ENCODE measurements at places on chromosomes 6 and 20.

DNA sequence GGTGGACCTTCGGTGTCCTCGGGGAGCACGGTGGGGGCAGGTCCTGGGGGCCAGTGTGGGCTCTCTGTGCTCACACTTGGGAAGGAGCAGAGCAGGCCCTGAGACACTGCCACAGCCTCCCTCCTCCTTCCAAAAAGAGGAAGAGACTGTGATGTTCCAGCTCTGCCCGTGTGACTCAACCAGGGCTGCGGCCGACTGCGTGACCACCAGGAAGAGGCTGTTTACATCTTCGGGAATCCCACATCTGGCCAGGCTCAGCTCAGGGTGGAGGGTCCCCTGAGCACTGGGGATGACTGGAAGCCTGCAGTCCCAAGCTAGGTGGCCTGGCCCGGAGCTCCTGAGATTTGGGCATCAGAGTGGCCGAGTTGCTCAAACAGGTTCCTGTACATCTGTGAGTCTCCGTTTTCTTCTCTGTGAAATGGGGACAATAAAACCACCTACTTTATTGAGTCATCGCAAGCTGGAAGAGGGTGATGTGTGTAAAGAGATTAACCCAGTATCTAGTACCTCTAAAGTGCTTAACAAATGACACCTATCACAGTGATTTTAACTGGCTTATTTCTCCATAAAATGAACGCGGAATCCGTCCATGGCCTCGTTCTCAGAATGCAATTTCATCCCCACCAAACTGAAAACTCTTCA is 242.1 kb downstream of the DLL1 start:
- no peak for DNase-seq

- no peak for DNase-seq
Observed at GRCh38 chr20:62975251-62975760, 22.8 kb downstream of the SLC17A9 start.

DNA sequence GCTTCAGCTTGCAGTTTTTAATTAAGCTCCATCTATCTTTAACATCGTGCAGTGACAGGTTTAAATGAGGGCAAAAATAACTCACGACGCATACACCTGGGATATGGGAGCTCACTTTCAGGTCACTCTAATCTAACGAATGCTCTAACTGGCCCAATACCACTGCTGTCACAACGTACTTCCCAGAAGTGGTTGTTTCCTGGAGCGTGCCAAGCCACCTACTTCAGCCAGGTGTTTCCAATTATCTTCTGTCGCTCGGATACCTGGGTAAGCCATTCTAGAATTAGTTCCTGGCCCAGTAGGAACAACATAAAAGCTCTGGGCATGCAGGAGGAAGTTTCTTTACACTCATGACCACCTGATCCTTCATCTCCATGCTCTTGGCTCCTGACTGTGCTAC is 147.4 kb downstream of the FOXC1 start:
- no peak for DNase-seq

- no peak for DNase-seq
Observed at GRCh38 chr20:5766085-5766764, 16.0 kb downstream of the SHLD1 start.

DNA sequence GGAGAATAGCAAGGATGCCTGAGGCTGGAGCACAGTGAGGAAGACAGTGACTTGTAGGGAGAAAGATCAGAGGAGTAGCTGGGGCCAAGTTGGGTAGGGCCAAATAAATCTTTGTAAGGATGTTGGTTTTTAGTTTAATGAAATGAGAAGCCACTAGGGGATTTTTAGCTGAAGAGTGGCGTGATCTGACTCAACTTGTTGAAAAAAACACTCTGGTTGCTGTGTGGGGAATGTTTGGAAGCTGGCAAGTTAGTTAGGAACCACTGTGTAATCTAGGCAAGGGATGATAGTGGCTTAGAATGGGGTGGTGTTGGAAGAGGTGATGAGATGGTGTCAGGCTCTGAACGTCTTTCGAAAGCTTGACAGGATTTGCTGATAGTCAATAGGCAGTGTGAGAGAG is 176.1 kb upstream of the HDDC2 start:
- DNase-seq = no peak

GRCh38 chr6:39330476-39330875 is 8.0 kb upstream of the KCNK16 start:
- DNase-seq = no peak

DNA sequence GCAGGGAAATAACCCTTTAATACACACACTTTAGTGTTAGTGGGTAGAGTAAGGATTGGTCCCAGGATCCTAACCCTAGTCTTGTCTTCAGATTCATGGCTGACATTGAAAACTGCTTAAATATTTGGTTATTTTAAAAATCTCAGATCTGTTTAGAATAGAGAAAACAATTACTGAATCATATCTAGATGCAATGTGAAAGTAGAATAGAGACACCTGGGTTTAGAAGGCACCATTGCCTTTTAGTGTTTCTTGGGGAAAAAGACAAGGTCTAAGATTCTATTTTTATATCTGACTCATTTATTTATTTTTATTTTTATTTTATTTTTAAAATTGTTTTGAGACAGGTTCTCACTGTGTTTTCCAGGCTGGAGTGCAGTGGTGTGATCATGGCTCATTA is 6.0 kb downstream of the DDX43 start:
- DNase-seq = no peak

GRCh38 chr6:7505189-7505699 is 36.2 kb upstream of the DSP start:
- DNase-seq = no peak

DNA sequence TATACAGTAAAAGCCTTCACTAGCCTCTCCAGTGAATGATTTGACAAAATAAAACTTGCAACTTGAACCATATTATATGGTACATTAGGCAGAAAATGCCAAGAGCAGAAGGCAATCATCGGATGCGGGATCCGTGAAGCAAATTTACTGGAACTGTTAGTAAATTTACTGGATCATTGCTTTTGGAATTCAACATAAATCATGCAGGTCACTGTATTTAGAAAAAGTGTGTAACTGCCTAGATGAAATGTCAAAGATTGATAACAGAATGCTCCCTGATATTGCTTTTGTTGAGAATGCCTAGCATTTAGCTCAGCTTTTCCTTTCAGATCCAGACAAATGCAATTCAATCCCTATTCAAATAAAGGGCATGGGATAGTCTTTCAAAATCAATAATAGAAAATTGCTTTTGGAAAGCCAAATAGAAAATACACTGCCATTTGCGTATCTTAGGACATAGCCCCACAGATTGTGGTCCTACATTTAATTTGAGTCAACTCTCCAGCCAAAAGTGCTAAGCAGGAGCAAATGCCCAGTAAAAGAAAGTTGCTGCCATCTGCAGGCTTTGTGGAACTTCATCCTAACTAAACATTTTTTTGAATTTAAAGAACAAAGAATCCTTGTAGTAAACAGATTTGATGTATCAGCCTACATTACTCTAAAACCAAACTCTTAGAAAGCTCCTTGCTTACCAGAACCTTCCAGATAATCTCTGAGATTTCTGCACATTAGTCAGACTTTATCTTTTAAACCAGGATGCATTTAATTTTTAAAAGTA is 109.5 kb upstream of the HSF2 start:
- no peak for DNase-seq

DNA sequence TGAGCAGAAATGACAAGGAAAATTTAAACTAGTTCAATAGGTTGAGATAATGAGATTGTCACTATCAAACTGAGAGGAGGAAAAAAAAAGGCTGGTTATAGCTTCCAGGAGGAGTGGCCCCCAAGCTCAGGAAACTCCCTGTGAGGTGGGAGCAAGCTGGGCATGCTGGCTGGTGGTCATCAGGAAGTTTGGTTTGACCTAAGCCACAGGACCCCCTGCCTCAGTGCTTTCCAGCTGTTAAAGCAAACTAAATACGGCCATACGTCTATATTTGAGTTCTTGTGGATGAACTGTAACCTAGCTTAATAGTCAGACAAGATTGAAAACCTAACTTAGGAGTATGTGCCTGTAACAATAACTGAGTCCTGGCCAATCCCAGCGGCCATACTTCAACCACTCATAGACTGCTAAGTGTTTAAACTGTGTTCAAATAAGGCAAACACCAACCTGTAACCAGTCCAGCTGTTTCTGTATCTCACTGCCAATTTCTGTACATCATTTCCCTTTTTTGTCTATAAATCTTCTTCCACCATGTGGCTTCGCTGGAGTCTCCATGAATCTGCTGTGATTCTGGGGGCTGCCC is 24.6 kb upstream of the ZBTB24 start:
- DNase-seq = no peak

- DNase-seq = no peak
Observed at GRCh38 chr6:37221585-37222124, 35.9 kb upstream of the TBC1D22B start.

GRCh38 chr6:113258771-113259170 is 598.4 kb upstream of the MARCKS start:
- DNase-seq = no peak

- DNase-seq = no peak
Observed at GRCh38 chr6:106154326-106154725, 68.2 kb downstream of the PRDM1 start.

- DNase-seq = no peak
Observed at GRCh38 chr6:104686550-104687175, 173.1 kb downstream of the HACE1 start.

DNA sequence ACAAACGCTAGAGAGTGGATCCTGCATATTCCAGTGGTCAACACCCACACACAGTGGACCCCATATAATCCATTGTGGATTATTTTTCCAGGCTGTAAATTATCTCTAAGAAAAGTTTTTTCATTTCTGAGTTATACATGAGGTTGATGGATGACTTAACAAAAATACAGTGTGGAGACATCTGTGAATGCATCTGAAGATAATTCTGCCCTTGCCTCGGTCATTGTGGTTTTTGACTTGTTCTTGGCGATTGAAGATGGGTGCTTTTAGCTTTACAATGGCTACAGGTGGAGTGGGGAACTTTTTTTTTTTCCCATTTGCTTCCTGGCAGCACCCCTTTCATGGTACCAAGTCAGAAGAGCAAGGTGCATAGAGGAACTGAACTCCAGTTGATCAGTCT is 242.7 kb downstream of the MYLK4 start:
- no peak for DNase-seq

DNA sequence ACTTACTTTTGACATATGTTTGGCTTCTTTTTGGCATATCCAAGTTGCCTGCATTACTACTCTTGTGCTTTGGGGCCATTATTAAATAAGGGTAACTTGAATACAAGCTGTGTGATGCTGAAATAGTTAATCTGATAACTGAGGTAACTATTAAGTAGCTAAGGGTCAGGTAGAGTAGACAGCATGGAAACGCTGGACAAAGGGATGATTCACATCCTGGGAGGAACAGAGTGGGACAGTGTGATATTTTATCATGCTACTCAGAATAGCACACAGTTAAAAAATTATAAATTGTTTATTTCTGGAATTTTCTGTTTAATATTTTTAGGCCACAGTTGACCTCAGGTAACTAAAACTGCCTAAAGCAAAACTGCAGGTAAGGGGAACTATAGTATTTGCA is 483.9 kb downstream of the RFPL4B start:
- DNase-seq = no peak
